ENCODE measurements at places on chromosomes 5 and 9.

- DNase-seq, result peak; percentile 75
Measured at GRCh38 chr9:107228496-107229039, 54.5 kb upstream of the RAD23B start.

DNA sequence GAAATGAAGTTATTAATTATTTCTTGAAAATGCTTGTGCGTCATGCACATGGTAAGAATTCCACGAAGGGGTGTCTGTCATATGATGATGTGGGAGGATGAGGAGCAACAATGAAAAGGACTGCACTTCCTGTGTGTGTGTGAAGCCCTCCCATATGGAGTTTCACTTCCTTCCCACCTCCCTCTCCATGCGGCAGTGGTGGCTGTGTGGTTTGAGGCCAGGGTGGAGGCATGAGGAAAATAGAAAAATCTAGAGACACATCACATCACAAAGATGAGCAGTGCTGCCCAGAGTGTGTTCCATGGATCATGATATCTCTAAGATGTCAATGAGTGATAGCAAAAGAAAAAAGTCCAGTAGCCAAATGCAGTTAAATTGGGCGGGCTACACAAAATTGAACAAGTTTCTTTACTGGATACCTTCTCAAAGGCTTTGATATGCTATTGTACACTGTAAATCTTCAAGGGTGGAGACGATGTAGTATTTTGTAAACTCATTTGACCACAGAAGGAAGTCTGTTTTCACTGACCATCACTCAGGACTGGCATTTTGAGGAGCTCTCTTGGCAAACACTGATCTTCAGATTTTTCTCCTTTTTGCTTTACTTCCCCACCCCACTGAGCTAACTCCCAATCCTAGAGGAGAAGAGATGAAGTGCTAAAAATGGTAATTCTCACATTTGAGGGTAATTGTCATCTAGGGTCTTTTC is 55.7 kb upstream of the EQTN start:
- no peak for DNase-seq

GRCh38 chr5:93532370-93532769 is 48.6 kb downstream of the NR2F1-AS1 start:
- no peak for DNase-seq

DNA sequence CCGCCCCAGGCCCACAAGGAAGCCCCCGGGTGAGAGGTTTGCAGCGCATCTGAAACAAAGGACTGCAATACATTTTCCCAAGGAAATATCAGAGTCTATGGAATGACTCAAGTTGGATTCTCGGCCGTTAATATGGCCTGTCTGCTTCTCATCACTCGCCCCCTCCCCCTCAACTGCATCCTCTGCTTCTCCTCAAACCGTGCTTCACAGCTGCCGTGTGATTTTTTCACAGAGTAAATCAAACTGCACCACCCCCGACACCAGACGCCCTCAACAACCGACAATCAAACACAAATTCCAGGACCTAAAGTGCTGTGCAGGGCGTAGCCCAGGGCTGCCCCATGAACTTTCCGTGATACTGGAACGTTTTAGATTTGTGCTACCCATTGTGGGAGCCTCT is 176.9 kb downstream of the ROR2 start:
- no peak for DNase-seq

GRCh38 chr5:151685749-151686673 is 704 bp downstream of the SPARC start:
- no peak for DNase-seq

DNA sequence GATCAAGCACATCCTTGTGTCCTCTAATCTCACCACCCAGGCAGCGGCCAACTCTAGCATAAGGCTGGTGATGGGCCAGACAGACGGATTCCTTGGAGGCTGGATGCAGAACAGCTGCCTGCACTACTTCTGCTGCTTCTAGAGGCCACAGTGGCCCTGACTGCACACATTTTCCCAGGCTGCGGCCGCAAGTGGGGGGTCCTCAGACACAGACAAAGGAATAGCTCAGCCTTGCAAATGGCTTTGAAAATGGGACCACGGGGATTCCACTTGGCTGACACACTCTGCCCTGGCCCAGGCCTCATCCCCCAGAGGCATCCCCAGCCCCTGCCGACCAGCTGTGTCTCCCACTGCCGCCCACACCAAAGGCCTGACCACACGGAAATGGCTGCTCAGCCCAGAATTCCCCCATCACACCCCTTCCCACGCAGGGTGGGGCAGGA is 540.8 kb downstream of the BNC2 start:
- DNase-seq, result no peak

- DNase-seq, result peak; percentile 46
Measured at GRCh38 chr9:91714020-91714806, 235.8 kb downstream of the ROR2 start.
